ENCODE measurements at places on chromosomes 6 and 20. TPM values are rescaled to one million over a fixed set of nuclear protein-coding genes. Genes with fewer than 3 reads are reported as not detected.

Gene LY6G5C
- total RNA-seq, result 1.4 TPM

DNA sequence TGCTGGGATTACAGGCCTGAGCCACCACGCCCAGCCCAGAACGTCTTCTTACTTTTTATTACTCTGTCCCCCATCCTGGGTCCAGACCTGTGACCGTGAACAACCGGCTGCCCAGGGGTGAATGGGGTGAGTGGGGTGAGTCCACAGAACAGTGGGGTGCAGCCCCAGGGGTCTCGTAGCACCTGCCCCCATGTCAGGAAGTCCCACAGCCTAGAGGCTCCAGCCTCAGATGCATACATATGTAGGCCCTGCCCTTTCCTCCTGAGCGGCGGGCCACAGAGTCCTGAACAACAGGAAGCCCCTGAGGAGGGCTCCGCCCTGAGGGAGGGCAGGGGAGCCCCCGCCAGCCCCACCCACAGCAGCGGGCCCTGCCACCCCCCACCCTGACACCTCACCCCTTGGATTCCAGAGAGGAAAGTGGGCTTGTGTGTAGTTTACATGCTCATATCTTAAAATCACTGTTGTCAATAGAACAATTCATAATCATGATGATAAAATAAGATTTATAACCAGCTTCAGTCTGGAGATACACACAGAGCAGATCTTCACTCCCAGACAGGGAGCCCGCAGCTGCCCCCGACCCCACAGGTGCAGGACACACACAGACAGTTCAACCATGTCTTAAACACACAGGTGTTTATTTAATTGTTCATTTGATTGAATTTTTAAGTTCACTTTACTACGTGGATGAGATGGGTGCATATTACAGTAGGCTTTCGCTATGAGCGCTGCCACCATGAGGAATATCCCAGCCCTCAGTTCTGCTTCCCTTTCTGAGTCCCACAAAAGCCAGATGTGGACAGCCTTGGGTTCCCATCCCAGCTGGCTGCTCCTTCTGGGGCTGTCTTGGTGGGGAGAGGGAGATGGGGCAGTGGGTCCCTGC lies 12.4 kb upstream of the GMEB2 start:
- DNase-seq, result peak; percentile 85
- H3K27me3 ChIP-seq, result no peaks in the 10 kb centered on the region
- H3K27ac ChIP-seq, result peak overlapping the region; percentile 99
- peak overlapping the region; percentile 90 for H3K4me3 ChIP-seq
- peaks cover 40% of the 10 kb centered on the region for H3K4me1 ChIP-seq

GRCh38 chr20:23641936-23642751 lies 4.4 kb upstream of the CST3 start:
- no peak overlapping the region for H3K27ac ChIP-seq
- H3K27me3 ChIP-seq, result peaks cover 6% of the 10 kb centered on the region
- H3K36me3 ChIP-seq, result no peaks in the 10 kb centered on the region
- H3K4me1 ChIP-seq, result no peaks in the 10 kb centered on the region
- H3K4me3 ChIP-seq, result no peak overlapping the region
- DNase-seq, result no peak

DNA sequence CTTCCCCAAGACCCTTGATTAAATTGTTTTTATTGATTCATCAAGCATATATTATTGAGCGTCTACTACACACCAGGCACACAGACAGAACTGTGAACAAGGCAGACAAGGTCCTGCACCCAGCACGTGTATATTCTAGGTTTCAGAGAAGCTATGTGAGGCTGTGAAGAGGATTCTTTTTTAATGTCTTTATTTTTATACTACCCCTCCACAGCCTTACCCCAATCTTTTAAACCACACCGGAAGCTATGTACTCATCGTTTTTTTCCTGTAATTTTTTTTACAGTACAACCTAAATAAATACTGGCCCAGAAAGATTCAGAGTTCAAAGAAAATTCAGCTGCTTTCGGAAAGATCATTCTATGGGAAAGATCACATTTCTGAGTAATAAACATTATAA lies 10.0 kb downstream of the SGK1 start:
- H3K36me3 ChIP-seq, result no peaks in the 10 kb centered on the region
- no peak for DNase-seq
- peaks cover 3% of the 10 kb centered on the region for H3K4me1 ChIP-seq
- no peak overlapping the region for H3K27ac ChIP-seq
- no peak overlapping the region for H3K4me3 ChIP-seq
- no peaks in the 10 kb centered on the region for H3K27me3 ChIP-seq
